ENCODE measurements at places on chromosomes 7 and 10.
A peak's percentile ranks its signal among the peaks of the same experiment; 100 is the strongest.

DNA sequence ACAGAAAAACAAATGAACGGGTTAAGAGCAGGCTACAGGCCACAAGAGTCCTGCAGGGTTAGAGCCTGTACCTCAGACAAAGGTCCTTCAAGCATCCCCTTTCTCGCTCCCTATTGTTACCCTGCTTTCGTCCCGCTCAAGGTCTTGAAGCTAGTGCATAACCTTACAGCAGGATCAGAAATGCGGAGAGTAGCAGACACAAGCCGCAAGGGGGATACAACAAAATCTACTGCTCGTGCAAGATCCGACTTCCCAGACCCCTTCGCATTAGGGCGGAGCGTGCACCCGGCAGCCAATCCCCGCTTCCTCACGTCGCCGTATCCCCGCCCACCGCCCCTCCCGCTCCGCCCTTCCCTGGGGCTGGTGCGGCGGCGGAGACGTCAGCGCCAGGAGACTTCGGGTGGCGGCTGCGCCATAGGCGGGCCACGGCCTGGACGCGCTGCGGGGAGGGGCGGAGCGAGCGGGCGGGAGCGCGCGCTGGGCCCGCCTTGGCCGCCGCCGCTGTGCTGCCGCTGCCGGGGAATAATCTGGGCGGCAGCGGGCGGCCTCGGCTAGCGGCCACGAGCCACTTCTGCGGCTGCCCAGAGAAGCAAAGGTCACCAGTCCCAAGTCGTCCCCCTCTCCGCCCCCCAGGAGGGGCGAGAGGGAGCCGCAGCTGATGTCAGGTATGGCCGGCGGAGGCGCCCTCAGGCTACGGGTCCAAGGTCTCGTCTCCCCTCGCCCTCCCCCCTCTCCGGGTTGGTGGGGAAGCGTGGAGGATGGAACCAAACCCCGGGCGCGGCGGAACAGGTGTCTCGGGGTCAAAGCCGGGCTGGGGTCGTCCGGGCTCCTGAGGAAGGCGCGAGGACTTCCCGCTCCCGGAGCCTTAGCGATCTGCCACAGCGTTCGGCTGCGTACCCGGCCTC lies at the start of gene C1GALT1:
Gene C1GALT1, plus strand, starts transcription at position 389 of the 905 bp plus-strand sequence. CDS start 51,776 bp downstream, outside the sequence.
- DNase-seq: peak; percentile 97

DNA sequence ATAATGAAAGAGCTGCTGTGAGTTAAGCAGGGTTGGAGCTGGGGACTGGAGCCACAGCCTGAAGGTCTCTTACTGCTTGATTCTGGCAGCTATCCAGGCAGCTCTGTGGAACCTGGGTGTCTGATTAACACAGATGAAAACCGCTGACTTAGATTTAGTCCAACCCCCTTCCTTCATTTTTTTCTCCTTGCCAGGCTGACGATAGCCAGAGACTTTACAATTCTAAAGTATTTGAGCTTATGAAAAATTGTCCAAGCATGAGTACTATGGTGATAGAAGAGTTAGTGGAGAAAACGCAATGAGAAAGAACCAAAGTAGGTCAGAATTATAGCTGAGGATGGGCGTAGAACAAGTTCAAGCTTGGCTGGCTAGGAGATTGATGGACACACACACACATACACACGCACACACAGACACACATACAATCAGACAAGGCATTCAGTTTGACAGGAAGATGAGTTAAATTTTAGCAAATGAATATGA lies 13.5 kb upstream of the GPR85 start:
- no peak for DNase-seq

DNA sequence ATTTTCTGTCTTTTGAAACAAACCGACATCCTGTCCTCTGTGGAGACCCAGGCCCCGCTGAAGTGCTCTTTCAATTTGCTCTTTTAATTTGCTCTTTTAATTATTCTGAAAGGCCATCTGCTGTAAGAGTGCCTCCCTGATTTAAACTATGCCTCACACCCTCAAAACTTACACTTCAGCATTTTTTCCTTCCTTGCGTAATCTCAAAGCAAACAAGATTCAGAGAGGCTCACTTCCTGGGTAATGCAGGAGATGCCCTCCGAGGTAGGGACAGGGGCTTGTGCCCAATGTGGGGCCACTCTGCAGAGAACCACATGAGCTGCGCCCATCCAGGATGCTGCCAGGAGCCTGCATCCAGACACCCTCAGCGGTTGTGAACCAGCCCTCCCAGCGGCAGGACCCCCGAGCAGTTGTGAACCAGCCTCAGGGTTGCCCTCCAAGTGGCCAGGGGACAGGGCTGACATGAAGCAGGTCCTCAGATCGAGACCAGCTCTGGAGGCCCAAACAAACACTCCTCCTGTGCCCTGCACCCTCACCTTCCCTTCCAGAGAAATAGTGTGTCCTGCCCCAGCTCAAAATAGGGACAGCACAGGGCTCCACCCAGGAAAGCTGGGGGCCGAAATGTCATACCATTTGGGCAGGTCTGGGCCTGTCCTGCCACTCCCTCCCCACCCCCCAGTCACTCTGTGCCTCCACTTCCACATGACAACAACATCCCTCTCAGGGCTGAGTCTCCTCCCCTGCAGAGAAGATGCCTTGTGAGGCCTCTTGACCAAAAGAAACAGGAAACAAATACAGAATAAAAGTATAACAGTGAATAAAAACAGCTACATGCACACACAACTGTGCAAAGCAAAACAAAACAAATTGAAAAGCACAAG lies 190.4 kb downstream of the PTPRN2 start:
- no peak for DNase-seq

GRCh38 chr10:61052469-61053205 lies 108.7 kb upstream of the RHOBTB1 start:
- no peak for DNase-seq

DNA sequence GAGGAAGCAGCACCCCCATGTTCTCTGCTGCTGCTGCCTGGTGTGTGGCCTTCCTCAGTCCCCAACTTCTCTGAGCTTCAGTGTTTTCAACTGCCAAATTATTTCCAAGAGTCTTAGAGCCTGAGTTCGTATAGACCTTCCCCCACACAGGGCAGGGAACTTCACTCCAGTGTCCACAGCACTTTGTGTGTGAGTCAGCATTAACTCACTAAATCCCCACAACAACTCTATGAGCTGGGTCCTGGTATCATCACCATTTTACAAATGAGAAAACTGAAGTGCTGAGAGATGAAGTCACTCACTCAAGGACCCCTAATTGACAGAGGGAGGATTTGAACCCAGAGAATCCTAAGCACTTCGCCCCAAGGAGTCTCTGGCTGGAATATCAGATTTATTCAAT lies 48.3 kb downstream of the ADCYAP1R1 start:
- no peak for DNase-seq

DNA sequence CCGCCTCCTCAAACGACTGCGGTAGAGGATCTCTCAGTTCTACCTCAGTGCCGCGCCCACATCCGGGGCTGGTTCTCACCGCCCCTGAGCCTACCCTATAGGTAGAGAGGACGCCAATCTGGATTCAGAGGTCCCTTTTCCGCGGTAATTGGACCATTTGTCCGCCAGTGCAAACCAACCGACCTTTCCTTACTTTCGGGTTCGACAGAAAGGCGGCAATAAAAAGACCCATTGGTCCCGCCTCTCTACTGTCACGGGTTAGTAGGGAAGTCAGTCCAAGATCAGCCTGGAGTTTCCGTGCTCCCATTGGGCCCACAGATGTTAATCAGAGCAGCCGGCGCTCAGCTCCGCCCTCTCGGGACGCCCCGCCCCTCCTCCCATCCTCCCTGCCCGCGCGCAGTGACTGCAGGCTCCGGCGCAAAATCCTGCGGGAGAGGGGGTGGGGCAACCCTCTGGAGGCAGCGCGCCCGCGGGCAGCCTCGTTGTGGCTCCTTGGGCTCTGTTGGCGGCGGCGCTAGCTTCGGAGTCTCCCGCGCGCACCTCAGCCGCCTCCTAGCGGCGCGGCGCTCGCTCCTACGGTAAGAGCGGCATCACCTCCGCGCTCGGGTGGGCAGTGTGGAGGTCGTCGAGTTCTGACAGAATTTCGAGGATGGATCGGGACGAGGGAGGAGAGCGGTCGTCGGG lies at the start of the genes PHTF2 and TMEM60:
Gene PHTF2, plus strand, starts transcription at position 380 of the 684 bp plus-strand sequence.
Gene TMEM60, minus strand, starts transcription at position 41 of the 684 bp plus-strand sequence. CDS start 4,061 bp downstream, outside the sequence.
- peak; percentile 98 for DNase-seq

- DNase-seq: no peak
Measured at GRCh38 chr7:157143788-157144187, 5.1 kb downstream of the UBE3C start.

DNA sequence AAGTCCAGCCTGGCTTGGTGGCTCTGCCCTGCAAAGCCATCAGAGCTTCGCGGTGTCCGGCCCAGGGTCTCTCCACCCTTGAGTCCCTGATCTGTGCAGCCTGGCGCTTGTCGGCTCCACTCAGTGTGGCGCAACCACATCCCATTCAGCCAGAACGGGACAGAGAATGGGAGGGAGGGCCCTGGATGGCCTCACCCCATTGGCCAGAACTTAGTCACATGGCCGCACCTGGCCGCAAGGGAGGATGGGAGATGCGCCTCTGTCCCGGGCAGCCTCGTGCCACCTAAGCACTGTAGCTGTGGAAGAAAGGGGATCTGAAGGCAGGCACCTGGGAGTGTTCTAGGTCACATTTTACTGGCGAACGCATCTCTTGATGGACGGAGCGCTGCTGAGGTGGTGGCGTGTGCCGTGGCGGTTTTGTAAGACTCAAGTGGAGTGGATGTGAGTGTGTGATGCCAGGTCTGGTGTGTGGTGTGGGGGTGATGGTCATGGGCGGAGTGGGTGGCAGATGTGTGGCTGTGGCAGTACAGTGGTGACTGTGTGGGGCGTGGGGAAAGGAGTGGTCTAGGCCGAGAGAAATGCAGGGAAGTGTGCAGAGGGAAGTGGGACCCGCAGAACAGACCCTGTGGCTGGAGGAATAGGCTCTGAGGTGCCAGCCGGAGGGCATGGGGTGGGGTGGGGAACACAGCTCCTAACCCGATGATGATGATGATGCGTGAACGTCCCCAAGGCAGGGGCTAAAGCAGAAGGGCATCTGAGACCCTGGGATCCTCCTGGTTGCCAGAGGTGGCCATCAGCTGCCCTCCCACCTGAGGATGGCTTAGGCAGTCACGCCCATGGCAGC lies 19.0 kb downstream of the CLEC2L start:
- no peak for DNase-seq

GRCh38 chr10:89666138-89666537 lies 21.1 kb upstream of the PANK1 start:
- DNase-seq: no peak

DNA sequence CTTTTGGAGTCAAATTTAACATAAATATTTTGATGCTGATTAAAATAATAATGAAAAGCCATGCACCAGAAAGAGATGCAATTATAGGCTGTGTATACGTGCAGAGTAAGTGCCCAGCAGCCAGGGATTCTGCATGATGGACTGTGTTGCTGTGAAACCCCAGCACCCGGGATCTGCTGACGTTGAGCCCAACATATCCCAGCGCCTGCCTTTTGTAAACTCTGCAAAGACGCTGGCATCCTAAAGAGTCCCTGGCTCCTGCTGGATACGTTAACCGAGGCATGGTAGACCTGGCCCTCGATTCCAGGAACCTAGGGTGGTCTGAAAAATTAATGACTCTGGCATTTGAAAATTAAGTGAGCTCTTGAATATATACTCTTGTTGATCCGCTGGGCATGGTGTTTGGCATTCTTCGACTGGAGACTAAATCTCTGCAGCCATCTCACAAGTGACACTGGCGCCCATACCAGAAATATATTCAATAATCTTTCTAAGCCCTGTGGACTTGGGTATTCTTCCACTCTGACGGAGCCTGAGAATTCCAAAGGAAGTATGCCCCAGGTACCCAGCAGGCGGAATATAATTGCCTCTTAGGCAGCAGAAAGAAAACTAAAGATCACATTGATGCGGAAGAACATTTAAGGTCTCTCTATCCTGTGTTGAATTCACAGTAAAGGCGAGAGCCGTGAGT lies 191.2 kb upstream of the SH2B2 start:
- no peak for DNase-seq

GRCh38 chr10:97179731-97180362 lies 5.9 kb downstream of the SLIT1 start:
- no peak for DNase-seq

DNA sequence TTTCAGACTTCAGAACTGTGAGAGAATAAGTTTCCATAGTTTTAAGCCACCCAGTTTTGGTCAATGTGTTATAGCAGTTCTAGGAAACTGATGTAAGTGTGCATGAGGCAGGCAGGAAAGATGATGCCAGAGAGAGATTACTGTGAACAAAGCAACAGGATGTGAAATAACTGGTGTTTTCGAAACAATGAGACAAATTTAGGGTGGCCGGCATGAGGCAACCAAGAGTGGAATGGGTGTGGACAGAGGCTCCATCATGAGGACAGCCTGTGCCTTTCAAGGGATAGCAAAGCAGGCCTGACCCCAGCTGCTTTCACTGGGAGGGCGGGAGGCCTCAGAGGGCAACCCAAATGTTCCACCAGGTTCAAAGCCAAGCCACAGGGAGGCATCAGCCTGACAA lies 67.3 kb upstream of the UCN3 start:
- no peak for DNase-seq

GRCh38 chr7:40780460-40780859 lies 645.7 kb downstream of the SUGCT start:
- no peak for DNase-seq

DNA sequence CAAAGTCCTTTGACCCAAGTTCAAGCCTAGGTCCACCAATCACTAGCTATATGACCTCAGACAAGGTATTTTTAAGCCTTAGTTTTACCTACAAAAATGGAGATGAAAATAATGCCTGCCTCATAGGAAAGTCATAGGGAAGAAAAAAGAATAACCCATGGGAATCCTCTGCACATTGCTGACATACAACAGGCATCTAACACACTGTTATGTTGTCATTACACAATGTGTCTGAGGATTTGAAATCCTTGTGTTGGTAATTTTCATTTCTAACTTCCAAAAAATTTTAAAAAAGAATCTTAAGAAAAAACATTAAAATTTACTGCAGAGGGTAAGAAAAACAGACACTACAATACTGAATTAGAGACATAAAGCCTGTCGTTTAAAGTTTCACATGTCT lies 5.7 kb downstream of the ANK3 start:
- DNase-seq: no peak

DNA sequence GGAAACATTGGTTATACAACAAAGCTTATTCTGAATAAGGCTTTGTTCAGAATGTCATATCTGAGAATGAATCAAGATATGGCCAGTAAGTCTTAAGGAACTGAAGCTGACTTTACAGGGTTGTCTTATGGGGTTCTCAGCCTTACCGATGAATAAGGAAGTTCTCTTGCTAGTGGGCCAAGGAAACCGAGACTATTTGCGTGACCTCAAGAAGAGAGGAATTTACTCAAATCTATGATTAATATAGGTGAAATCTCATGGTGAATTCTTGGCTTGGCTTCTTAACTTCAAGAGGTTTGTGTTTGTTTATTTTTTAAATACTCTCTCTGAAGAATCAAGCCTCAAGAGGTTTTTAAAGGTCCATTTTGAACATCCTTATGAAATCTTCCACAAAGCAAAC lies 4.7 kb upstream of the MRLN start:
- no peak for DNase-seq

DNA sequence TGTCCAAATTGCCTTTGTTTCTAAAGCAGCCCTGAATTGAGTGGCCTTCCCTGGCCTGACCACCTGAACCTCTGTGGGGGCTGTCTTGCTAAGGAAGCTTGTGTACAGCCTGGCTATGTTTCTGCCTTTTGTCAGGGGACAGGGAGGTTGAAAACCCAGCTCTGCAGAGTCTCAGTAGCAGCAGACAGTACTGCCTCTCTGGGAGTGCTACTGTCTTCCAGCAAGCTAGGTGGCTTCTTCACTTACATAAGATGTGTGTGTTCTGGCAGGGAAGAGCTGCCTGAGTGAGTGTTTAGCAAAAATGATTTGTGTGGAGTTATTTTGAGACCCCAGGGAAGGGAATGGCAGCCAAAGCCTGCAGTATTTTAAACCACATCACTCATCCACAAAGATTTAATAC lies 57.4 kb downstream of the LRRC4 start:
- no peak for DNase-seq

GRCh38 chr10:32156031-32156495 lies 99.8 kb upstream of the KIF5B start:
- no peak for DNase-seq

- DNase-seq: no peak
Measured at GRCh38 chr10:116589926-116590325, 833 bp upstream of the PNLIPRP1 start.
